ENCODE measurements at places on chromosomes 5 and 9.
A peak's percentile ranks its signal among the peaks of the same experiment; 100 is the strongest.

DNA sequence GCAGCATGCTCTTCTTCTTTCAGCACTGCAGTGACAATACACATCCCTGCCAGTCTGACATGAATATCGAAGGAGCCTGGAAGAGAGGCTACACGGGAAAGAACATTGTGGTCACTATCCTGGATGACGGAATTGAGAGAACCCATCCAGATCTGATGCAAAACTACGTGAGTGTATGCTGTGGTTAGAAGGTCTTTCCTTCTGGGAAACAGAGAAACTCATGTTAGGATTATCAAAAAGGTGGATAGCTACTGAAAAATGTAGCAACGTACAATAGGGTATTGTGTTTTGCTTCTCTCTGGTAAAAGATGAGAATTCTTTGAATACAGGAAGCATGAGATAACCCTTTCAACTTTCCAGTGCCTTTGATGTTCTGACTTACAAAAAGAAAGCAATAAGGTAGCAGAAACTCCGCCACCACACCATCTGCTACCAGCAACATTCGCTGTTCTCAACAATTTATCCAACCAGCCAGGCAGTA, 133.3 kb downstream of the PCSK5 start:
- no peak for DNase-seq

- no peak for DNase-seq
These were observed 165.9 kb downstream of the CARTPT start for GRCh38 chr5:71884926-71885325.

- DNase-seq = no peak
These were observed 3.9 kb upstream of the ZCCHC9 start for GRCh38 chr5:81297531-81297930.

DNA sequence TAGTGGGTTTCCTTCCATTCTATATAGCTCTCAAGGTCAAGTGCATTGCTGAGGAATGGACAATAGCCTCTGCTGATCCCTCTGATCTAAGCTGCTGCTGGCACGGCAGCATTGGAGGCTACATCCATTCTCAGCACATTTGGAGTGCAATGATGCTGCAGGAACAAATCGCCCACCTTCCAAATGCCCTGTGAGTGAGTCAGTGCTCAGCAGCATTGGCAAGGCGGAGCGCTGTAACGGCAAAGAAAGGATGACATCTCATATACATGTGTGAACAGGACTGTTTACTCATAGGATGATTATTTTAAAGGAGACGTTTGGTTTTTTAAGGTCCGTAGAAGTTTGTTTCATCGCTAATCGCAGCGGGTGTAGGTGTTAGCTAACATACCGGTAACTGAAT, 408.7 kb downstream of the ARHGEF28 start:
- DNase-seq = no peak

DNA sequence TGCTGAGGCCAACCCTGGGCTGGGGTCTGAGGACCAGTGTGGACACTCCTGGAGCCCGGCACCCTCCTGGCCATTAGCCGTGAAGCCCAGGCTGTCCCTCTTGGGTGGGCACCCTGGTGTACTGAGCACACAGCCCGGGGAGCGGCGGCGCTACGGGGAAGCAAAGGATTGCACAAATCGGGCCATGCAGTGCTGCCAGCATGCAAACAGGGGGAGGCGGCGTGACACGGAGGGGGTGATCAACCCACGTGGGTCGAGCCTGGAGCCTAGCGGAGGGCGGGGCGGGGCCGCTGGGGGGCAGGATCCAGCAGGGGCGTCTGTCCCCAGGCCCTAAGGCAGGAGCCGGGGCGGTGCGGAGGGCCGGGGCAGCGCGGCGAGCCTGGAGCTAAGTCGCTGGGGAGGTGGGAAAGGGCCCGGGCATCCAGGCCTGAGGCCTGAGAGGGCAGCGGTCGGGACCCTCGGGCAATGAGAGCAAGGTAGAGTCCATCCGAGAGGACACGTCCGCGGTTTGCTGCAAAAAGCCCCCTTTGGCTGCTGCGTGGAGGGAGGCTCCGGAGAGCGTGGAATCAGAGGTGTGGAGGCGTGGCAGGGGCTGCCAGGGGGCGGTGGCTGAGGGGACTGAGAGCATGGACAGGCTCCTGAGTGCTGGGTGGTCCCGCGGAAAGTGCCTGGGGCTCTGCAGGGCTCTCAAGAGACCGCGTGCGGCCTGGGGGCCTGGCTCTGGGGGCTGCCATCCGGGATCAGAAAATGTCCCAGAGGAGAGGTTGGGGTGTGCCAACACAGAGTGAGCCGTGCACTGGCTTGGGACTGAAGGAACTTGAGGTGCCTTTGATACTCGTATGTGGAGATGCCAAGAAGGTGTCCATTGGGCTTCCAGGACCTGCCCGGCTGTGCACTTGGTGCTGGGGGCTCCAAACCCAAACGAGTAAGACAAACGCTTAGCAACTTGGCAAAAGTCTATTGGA, 94.2 kb downstream of the BARX1 start:
- no peak for DNase-seq

GRCh38 chr5:172175263-172175719, 12.7 kb downstream of the STK10 start:
- DNase-seq = peak; percentile 98

DNA sequence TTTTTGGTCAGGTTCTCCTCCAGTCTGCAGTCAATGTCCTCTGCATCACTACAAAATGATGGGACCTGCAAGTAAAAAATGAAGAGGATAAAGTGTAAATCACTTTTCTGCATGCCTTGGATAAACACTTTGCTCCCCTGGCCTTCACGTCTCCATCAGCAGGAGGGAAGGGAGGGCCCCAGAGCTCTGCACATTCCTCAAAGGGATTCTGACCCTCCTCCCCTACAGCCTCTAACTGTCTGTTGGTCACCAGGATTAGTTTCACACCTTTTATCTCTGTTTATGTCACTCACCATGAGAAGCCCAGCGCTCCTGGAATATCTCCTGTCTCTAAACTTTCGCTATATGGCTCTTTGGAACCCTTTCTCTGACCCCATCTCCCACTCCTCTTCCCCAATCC, 103.3 kb downstream of the SVEP1 start:
- no peak for DNase-seq

DNA sequence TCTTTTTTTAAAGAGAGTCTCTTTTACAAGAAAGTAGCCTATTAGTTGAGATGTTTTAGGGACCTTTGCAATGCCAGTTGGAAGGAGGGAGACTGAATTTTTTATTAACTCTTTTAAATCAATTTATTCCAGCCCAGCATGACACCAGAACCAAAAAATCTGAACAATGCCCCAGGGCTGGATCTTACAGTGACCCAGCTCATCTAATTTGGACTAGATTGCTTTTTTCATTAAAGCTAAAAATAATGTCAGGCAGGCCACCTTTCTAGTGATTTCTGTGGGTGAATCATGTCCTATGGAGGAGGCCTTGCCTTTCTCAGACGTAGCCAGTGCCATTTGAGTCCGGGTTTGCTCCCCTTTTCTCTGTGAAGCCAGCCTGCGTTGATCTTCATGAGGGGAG, 38.8 kb downstream of the MAP1B start:
- DNase-seq = no peak

DNA sequence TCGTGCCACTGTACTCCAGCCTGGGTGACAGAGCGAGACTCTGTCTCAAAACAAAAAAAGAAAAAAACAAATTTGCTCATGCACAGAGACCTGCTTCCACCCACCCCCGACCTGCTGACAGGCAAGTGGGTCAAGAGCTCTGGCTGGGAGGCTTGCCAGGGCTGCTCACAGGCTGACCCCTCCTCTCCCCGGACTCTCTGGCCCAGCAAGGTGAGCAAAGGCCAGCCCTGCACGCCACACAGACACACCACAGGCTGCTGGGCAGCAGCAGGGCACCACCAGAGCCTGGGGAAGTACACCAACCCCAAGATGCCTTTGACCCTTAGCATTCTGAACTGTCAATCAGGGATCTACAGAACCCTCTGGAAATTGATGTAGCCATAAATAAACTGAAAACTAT, 29.2 kb downstream of the NSUN2 start:
- DNase-seq = no peak

DNA sequence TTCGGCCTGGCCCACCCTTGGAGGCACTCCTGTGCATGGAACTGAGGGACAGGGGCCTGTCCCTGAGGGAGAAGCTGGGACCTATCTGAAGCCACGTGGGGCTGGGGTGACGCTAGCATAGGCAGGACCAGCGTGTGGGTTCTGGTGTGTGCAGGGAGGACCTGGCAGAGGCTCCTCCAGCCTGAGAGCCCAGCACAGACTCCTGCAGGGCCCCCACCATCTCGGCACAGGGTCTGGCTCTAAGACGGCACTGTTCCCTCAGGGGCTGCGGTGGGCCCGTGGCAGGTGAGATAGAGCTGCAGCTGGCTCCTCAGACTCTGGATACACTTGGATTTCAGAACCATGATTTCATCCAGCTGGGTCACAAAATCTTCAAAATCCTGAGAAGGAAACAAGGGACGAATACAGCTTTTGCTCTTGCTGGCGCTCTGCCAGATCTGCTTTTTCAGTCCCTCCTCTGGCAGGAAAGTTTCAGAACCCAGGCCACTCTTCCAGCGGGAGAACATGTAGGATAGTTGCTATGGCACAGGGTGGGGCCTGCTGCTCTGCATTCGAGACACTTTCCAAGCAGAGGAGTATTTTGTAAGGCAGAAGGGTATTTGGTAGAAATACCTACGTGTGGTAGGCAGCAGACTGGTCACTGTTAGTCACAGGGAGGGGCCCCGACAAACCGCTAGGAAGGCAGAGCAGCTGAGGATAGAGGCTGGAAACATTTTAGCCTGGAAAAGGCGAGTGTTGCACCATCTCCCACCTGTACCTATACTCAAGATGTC, 74.7 kb downstream of the KIF24 start:
- DNase-seq = no peak

DNA sequence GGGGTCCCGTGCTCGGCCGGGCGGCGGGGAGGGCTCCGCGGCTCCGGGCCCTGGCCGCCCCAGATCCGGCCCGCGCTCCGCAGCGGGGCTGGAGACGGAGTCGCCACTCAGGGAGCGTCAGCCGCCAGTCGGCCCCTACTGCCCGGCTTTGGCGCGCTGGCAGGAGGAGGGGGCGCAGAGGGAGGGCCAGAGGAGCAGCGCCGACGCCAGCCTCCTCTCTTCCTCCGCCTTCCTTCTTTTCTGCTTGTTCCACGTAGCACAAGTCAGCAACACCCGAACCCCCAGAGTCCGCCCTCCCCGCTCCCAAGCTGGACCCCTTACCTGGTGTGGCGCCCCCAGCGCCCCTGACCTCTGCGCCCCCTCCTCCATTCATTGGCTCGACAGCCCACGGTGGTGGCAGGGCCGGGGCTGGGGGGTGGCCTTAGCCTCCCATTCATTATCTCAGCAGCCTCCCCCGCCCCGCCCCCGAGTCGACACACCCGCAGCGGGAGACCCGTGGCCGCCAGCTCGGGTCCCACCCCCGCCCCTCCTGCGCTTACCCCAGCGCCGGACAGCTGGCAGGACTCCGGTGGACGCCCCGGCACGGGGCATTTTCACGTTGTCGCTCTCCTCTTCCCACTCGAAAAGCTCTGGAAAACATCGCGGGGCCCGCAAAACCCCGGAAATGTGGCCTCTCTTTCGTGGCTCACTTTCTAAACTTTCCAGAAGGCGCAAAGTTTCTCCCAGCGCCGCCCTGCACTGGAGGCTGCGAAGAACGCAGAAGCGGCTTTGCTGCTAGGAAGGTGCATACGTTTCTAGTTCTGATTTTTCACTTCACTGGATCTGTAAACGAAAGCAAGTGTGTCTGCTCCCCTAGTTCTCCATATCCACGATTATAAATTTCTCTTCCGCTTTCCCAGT, at the start of gene LPAR1:
Gene LPAR1, minus strand, starts transcription at position 140 of the 900 bp plus-strand sequence. CDS start 66,353 bp downstream, outside the sequence.
- DNase-seq = no peak

DNA sequence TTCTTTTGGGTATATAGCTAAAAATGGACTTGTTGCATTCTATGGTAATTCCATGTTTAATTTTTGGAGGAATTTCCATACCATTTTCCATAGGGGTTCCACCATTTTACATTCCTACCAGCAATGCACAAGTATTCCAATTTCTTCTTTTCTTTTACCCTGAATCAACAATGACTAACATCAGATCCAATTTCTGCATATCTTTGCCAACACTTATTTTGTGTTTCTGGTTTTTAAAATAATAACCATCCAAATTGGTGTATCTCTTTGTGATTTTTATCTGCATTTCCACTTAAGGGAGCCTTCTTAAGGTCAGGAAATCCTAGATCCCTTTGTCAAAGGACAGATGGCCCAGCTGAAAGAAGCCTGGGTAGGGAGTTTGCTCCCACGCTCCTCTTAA, 29.5 kb upstream of the SMU1 start:
- DNase-seq = no peak

DNA sequence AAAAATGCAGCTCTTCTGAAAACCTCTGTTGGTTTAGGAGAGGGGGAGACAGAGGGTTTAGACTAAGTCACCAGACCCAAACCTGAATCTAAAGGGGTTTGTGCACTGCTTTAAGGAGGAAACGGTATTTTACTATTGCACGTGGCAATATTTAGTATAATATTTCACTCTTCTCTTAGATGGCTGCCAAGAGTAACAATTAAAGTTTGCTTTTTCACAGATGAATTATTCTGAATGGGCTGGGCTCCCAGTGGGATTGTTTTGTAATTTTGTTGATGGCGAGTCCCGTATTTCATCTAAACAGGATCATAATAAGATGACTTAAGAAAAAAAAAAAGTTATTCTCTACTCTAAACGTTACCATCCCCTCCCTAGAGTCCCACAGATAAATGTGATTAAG, 245.4 kb downstream of the PCSK5 start:
- DNase-seq = no peak

GRCh38 chr9:104805441-104805840, 41.5 kb downstream of the NIPSNAP3B start:
- no peak for DNase-seq

- DNase-seq = no peak
These were observed 18.4 kb upstream of the GSN start for GRCh38 chr9:121249563-121249962.

GRCh38 chr5:78841767-78842166, 143.3 kb downstream of the ARSB start:
- DNase-seq = no peak

DNA sequence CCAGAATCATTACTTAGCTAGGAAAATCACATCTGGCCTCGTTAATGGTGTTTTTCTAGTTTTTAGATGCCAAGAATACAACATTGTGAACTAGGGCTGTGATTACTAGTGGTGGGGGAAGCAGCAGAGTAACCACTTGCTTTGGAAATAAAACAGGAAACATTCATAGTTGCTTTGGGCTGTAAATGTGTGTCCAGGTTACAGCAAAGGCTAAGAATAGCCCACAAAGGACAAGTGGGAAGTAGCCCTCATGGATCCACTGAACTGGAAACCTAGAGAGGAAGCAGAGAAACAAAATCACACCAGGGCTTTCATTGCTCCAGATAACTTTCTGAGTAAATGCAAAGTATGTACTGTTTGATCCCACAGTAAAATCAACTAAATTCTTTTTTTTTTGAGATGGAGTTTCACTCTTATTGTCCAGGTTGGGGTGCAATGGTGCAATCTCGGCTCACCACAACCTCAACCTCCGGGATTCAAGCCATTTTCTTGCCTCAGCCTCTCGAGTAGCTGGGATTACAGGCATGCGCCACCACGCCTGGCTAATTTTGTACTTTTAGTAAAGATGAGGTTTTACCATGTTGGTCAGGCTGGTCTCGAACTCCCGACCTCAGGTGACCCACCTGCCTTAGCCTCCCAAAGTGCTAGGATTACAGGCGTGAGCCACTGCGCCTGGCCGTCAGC, 56.2 kb upstream of the TNFSF15 start:
- DNase-seq = no peak

- DNase-seq = no peak
These were observed 92.2 kb upstream of the ADAMTS19 start for GRCh38 chr5:129367883-129368282.

- no peak for DNase-seq
These were observed 20.4 kb downstream of the FOXE1 start for GRCh38 chr9:97873425-97873824.

- DNase-seq = no peak
These were observed 29.0 kb upstream of the CCNJL start for GRCh38 chr5:160341309-160341870.

Measured in KG1 (cell line).